ENCODE measurements at places on chromosomes 5 and 9.

GRCh38 chr5:131423056-131423455 is 159.2 kb downstream of the CDC42SE2 start:
- peak; percentile 19 for DNase-seq

- DNase-seq, result no peak
Measured at GRCh38 chr9:126952205-126952977, 37.8 kb downstream of the RALGPS1 start.

GRCh38 chr5:155783791-155784190 is 543.2 kb upstream of the SGCD start:
- DNase-seq, result no peak

DNA sequence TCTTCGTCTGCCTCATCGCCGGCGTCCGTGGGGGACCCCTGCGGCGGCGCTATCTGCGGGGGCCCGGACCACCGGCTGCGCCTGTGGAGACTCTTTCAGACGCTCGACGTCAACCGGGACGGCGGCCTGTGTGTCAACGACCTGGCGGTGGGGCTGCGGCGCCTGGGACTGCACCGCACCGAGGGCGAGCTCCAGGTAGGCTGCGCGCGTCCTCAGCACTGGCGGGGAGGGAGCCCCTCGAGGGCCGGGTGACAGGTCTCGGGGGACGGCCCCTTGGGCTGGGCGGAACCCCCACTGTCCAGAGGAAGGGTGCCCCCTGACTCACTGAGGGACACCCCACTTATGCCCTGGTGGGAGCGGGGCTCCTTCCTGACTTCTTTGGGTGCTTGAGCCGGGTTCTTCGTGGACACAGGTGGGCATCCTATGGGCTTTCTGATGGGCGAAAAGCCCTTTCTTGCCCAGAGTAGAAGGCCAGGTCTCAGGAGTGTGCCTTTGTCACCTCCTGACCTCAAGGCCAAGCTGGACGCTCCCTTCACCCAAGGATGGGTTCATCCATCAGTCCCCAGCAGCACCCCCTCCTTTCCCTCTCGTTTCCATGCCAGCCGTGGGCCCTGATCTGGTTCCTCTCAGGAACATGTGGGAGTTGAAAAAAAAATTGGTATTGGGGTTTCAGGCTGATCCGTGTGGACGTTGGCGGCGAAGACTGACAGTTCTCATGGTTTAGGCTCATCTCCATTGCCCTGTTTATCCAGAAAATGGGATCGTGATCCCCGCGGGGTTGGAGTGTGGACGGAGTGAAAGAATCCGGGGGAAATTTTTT is 564 bp downstream of the SLC25A25 start:
- DNase-seq, result peak; percentile 50

- no peak for DNase-seq
Measured at GRCh38 chr9:103183701-103184171, 188.6 kb downstream of the CYLC2 start.

DNA sequence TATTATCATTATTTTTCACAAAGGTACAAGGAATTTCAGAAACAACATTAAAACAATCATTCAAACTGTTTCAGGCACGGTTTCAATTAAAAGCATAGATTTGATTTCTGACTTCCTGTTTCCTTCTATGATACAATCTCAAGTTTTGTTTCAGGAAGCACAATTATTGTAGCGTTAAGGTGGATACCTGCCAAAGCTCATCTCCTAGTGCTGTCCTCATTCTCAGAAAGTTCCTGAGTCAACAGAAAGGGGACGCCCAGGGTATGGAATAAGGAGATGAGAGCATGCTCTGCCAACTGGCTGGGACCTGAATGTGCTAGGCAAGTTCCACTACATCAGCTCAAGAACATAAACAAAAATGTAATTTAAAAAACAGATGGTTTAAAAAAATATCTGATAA is 2.0 kb upstream of the TRIM14 start:
- DNase-seq, result no peak

DNA sequence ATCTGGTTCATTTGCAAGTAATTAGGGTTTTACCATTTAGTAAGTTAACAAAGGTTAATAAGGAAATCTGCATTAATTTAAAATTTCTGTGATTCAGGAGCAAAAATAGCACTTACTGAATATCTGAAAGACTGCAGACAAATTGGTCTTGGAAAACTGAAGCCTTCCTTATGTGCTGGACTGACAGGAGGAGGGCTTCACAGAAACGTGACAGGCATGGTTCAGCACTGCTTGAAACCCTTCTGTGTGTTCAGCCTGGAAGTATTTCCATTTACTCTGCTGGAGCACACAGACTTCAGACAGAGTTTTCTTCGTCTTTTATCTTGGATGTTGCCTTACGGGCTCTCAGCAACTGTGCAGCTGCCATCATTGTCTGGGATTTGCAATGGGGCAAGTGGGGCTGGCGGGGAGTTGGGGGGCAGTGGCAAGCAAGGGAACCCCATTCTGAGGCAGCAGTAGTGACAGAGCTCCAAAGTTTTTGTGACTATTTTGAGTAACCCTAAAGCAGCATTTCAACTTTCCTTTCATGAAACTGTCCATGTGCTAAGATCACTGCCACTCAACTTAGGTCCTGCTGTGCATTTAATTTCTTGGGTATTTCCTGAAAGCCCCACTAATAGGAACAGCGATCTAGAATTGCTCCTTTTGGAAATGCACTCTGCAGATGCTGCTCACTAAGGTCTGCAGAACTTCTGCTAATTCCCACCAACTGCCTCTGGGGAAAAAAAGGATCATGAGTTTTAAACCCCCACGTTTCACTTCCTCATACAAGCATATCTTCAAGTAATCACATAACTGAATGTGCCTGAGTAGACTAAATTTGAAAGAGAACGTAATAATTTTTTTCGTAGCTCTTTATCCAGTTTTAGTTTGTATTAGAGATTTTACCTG is 56.6 kb downstream of the KCNN2 start:
- DNase-seq, result no peak

DNA sequence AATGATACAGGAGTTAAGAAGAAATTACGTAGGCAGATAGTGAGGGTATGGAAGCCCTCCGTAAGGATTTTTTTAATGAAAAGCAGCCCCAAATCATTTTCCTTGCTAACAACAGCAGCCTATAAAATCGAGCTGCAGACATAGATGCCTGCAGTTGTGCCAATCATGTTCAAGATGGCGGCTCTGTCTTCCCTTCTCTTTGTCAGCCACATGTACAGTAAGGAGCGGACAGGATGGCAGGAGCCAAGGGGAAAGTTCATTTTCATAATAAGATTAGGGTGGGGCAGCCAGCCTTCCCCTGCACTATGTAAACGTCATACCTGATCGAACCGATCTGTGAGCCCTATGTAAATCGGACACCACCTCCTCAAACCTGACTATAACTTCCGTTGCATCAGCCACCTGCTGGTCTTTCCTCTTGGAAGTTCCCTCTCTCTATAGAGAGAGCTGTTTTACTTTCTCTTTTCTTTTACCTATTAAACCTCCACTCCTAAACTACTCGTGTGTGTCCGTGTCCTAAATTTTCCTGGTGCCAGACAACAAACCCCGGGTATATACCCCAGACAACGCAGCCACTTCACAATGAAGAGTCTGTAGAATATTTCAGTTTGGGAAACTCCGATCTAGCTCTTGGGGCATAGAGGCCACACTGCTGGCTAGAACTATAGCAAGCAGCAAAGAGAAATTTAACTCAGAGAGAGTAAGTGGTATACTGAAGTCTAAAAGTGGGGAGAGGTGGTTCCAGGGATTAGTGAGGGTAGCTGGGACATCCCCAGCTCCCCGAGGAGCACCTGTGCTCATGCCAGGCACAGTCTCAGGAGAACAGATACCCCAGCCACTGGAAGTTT is 20.8 kb upstream of the SLC24A2 start:
- no peak for DNase-seq

- DNase-seq, result no peak
Measured at GRCh38 chr9:86909388-86909787, 37.9 kb downstream of the GAS1 start.

- no peak for DNase-seq
Measured at GRCh38 chr5:159955056-159955624, 38.9 kb downstream of the ADRA1B start.

DNA sequence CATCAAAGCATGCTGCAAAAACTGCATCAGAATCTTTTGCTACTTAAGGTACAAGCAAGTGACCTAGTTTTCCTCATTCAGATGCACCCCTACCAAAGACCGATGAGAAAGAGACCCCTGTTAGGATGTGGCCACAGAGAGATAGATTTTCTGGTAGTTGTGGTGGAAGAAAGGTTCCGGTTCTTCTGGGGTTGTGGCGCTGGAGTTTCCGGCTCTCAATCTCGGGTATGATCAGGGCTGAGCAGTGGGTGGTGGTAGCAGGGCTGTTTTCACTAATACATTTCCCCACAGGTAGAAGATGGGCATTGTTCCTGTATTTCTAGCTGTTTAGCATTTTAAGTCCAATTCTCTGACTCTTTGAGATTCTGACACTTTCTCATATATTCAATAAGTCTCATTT is 58.4 kb downstream of the PCSK1 start:
- no peak for DNase-seq

DNA sequence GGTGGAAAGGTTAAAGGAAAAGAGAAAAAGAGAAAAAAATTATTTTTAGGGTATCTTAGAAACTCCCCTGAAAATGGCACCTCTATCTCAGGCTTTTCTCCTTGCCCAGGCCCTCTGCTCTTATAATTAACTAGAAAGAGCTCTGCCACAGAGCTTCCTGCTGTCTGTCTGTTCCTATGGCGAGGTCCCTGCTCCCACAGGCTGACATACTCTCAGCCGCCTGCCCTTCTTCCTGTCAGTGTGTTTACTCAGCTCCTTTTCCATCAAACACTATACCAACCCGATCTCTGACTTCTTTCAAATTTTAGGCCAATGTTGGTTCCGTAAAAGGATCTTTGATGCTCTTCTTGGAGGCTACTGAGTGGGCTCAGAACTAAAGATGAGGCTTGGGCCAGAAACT is 482.6 kb downstream of the DMAC1 start:
- DNase-seq, result no peak

GRCh38 chr5:172235827-172236736 is 42.1 kb downstream of the EFCAB9 start:
- no peak for DNase-seq

- DNase-seq, result no peak
Measured at GRCh38 chr9:551986-552929, 289.2 kb upstream of the DMRT1 start.

GRCh38 chr9:137002646-137003041 is 6.3 kb upstream of the CLIC3 start:
- DNase-seq, result no peak

DNA sequence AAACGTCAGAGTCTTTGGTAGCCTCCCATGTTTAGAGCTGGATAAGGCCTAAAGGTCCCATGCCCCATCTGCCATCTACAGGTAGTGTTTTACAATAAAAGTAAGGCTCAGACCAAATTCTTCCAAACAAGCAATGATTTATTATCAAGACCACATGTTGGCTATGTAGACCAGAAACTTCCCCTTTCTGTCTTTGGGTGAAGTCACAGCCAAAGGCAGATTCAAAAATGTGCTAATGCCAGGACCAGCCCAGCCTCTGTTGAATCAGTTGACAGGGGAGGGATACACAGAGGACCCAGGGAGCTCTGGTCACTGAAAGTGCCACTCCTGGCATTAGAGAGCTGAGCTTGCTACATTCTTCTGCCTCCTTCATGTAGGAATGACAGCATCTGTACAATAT is 360.8 kb downstream of the NTRK2 start:
- no peak for DNase-seq

DNA sequence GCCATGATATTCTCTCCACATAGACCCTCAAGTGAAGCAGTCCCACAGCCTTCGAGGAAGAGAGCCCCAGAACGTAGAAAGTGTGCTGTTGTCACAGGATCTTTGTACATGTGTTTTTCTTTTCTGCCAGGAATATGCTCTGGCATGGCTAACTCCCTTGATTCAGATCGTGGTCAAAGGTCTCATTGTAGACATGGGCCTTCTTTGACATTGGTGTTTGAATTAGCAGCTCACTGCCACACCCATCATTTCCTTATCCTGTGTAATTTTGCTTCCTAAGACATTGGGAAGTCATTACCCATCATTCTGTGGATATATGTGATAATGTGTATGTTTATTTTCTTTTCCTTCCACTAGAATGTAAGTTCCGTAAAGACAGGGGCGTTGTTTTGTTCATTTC is 25.5 kb downstream of the MTRR start:
- DNase-seq, result no peak

DNA sequence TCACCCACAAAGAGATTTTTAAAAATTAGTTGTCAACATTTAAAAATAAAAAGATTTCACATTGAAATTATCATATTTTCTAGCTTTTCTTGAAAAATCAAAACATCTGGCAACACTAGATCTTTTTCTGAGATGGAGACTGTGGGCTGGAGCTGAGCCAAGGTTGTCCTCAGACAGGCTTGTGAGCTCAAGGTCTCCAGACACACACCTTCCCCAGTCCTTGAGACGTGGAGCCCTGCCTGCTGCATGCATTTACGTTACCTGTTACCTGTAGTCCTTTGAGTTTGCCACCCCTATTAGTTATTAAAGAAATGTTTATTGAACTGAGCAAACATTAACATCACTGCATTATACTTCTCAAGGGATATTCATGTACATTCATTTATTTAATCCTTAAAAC is 87.5 kb upstream of the TLE1 start:
- DNase-seq, result no peak

DNA sequence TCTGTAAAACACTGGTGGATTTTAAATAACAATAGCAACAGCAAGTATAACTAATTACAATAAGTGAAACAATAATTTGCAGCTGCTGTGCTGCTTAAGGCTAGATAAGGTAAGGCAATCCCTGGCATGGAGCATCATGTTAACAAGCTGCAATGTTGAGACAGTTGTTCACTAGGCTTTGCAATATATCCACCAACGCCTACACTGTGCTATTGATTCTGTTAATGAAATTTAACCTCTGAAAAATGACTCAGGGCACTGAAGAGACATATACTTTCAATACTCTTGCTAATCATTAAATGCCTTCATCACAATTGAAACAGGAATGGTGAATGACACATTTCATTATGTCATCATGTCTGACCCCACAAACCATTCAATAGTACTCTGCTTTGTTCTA is 255.0 kb downstream of the EFNA5 start:
- no peak for DNase-seq

DNA sequence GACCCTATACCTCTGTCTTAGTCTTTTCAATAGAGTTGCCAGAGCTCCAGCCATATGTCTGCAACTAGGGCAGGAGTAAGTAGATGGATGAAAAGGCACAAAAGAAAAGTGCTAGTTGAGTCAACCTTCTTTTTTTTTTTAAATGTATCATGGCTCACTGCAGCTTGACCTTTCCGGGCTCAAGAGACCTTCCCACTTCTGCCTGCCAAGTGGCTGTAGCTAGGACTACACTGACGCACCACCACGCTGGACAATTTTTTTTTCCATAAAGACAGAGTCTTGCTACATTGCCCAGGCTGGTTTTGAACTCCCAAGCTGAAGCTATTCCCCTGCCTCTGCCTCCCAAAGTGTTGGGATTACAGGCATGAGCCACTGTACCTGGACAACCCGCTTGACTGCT is 27.3 kb downstream of the FOXE1 start:
- no peak for DNase-seq

DNA sequence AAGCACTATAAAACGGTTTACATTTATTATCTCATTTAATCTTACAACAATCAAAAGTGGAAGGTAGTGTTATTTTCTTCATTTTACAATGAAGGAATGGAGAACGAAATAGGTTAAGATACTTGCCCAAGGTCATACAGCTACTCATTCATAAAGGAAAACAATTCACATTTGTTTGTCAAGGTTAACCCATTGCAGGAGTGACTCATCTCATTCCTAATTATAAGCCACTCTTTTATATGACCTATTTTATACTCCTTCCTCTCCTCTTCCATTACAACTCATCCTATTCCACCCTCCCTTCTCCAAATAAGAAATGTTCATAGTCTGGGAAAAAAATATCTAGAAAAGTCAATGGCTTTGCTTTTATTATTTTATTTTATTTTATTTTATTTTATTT is 29.6 kb downstream of the CRHBP start:
- DNase-seq, result no peak

GRCh38 chr9:98342098-98342819 is 86.8 kb upstream of the TBC1D2 start:
- no peak for DNase-seq
